Astrocyte (in vitro differentiated cells and primary cell): ENCODE measurements at places on chromosomes 1 and 21. TPM values are rescaled to one million over a fixed set of nuclear protein-coding genes. Genes with fewer than 3 reads are reported as not detected.

LIX1L gene
- total RNA-seq = 35.4 and 37.2 TPM in 2 replicates

CR2 gene
- 0.07 and 0.09 TPM in 2 replicates for total RNA-seq

BRINP2 gene
- total RNA-seq = not detected in 2 replicates

LRRC39 gene
- 0.22 and 0.57 TPM in 2 replicates for total RNA-seq

DNA sequence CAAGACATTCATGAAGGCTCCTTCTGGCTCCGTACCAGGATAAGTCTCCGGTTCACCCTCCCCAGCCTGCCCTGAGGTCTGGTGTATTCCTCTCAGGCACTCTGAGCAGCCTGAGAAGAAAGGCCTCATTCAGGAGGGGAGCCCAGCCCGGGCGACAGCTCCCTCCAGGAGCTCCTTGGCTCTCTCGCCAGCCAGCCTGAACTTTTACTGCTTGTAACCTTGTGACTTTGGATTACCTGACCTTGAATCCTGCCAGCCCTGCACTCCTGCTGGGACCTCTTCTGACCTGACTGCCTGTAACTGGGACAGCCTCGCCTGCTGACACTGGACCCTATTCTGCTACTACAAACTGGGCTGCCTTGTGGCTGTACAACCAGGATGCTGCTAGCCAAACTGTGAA lies 65.8 kb downstream of the CD34 start:
- H3K36me3 ChIP-seq = no peaks in the 10 kb centered on the region
- no peak overlapping the region for H3K4me3 ChIP-seq
- DNase-seq = no peak
- H3K4me1 ChIP-seq = peaks cover 7% of the 10 kb centered on the region

DNA sequence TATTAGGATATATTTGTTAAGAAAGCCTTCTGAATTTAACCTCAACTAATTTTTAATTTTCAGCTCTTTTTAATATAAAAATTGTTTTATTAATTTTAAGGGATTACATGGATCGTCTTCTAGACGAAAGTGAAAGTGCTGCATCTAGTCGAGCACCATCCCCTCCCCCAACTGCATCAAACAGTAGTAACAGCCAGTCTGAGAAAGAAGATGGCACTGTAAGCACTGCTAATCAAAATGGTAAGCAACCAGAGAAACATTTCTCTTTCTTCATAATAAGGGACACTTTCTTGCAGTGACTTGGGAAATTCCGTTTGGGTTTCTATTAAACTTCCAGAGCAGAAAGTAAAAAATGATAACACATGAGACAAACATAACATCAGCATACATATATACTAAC lies 56.9 kb downstream of the MIER1 start:
- no peak for DNase-seq
- no peaks in the 10 kb centered on the region for H3K27me3 ChIP-seq
- H3K27ac ChIP-seq = no peak overlapping the region
- peaks cover 59% of the 10 kb centered on the region for H3K36me3 ChIP-seq

GRCh38 chr21:21715266-21715969 lies 717.2 kb downstream of the NCAM2 start:
- no peak overlapping the region for H3K4me3 ChIP-seq
- no peaks in the 10 kb centered on the region for H3K36me3 ChIP-seq
- peak overlapping the region; percentile 96 for H3K27ac ChIP-seq
- peak; percentile 97 for DNase-seq

DNA sequence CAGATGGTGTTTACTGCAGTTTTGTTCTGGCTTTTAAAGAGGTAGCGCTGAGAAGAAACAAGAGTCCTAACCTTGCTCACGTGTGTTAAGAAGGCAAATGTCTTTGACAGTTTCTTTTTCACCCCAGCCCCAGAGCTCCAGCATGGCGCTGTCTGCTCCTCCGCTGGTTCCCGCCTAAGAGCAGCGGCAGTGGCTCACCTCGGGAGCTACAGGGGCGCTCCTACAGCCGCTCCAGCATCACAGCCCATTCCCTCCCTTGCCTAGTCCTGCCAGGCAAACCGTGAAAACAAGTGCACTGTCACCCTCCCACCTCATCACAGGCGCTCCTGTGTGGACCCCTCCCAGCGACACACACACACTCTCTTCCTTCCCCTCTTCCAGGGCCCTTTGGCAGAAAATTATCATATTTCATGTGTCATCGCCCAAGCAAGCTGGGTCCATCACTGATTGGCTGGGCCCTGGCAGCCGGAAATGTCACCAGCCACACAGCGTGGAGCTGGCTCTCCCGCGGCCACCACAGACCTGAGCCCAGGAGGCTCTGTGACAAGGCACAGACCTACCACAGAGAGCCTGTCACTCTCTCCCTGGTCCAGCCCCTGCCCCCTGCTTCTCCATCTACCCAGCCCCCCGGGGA lies 1.2 kb upstream of the HIVEP3 start:
- H3K27me3 ChIP-seq = no peaks in the 10 kb centered on the region
- H3K36me3 ChIP-seq = no peaks in the 10 kb centered on the region
- peak overlapping the region; percentile 43 for H3K4me3 ChIP-seq
- DNase-seq = peak; percentile 44

- peaks cover 85% of the 10 kb centered on the region for H3K27me3 ChIP-seq
- H3K36me3 ChIP-seq = no peaks in the 10 kb centered on the region
- DNase-seq = no peak
Observed at GRCh38 chr1:220892997-220893700, 13.9 kb downstream of the HLX start.

GRCh38 chr1:62386351-62387121 lies 50.3 kb upstream of the USP1 start:
- H3K4me3 ChIP-seq = no peak overlapping the region
- no peaks in the 10 kb centered on the region for H3K27me3 ChIP-seq
- peaks cover 15% of the 10 kb centered on the region for H3K4me1 ChIP-seq
- no peak overlapping the region for H3K27ac ChIP-seq
- H3K36me3 ChIP-seq = no peaks in the 10 kb centered on the region

- peaks cover 7% of the 10 kb centered on the region for H3K4me1 ChIP-seq
- no peak overlapping the region for H3K27ac ChIP-seq
- no peaks in the 10 kb centered on the region for H3K27me3 ChIP-seq
- no peaks in the 10 kb centered on the region for H3K36me3 ChIP-seq
- H3K4me3 ChIP-seq = no peak overlapping the region
Observed at GRCh38 chr1:8562881-8563865, 245.3 kb downstream of the SLC45A1 start.
